SJCRH30 (cell line): ENCODE measurements at places on chromosomes 1 and 21. TPM values are rescaled to one million over a fixed set of nuclear protein-coding genes. Genes with fewer than 3 reads are reported as not detected.

TSPEAR gene
- not detected in 2 replicates for total RNA-seq

CD1D gene
- not detected in 2 replicates for total RNA-seq

PEA15 gene
- total RNA-seq = 92.7 and 97.9 TPM in 2 replicates

TIAM1 gene
- 6.0 and 9.5 TPM in 2 replicates for total RNA-seq

FCRL2 gene
- not detected in 2 replicates for total RNA-seq

DNA sequence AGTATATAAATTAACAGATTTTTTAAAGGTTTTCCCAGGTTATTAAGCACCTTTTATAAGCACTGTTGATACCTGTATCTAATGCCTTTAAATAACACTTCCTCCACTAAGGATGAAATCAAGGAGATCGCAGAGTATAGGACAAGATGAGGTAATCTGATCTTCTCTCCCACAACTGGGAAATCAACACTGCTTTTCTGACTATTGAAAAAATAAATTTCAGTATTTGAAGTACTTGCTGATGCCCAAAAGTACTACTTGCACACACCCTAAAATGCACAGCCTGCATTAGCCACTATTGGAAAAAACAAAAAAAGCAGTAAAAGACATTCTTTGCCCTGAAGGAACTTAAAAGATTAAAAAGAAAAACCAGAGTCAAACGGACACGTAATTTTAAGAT is 48.6 kb downstream of the PUM1 start:
- no peaks in the 10 kb centered on the region; the same call in 1 of the 2 replicates for H3K4me1 ChIP-seq
- no peak for DNase-seq
- H3K4me3 ChIP-seq = no peak overlapping the region
- no peak overlapping the region for H3K27ac ChIP-seq

DNA sequence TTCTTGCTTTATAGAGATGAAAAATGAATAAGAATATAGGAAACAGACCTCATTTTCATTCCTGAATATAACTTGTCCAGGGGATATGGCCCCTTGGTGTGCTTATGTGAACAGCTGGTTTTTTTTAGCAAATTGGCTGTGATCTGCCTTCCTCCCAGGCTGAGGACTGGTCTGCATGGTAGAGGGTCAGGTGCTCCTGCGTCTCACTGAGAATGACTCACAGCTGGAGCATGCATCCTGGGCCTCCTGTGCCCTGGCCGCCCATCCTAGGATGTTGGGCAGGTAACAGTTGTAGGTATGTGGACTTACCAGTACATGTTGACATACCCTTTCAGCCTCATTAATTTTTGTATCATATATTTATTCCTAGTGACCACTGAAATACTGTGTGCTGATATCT is 29.8 kb downstream of the AGT start:
- H3K27ac ChIP-seq = no peak overlapping the region
- H3K4me3 ChIP-seq = no peak overlapping the region
- H3K27me3 ChIP-seq = no peaks in the 10 kb centered on the region
- DNase-seq = no peak
- H3K4me1 ChIP-seq = peaks cover 23% of the 10 kb centered on the region
- peaks cover 68% of the 10 kb centered on the region for H3K36me3 ChIP-seq

- no peak for DNase-seq
- no peaks in the 10 kb centered on the region for H3K27me3 ChIP-seq
- peaks cover 9% of the 10 kb centered on the region; the same call in 1 of the 2 replicates for H3K36me3 ChIP-seq
- H3K4me1 ChIP-seq = peaks cover 40% of the 10 kb centered on the region
Observed at GRCh38 chr1:154575147-154575927, 7.8 kb downstream of the CHRNB2 start.

GRCh38 chr21:40531431-40532110 is 315.4 kb downstream of the DSCAM start:
- no peaks in the 10 kb centered on the region for H3K27me3 ChIP-seq
- no peak overlapping the region for H3K27ac ChIP-seq
- no peaks in the 10 kb centered on the region for H3K36me3 ChIP-seq
- DNase-seq = no peak

DNA sequence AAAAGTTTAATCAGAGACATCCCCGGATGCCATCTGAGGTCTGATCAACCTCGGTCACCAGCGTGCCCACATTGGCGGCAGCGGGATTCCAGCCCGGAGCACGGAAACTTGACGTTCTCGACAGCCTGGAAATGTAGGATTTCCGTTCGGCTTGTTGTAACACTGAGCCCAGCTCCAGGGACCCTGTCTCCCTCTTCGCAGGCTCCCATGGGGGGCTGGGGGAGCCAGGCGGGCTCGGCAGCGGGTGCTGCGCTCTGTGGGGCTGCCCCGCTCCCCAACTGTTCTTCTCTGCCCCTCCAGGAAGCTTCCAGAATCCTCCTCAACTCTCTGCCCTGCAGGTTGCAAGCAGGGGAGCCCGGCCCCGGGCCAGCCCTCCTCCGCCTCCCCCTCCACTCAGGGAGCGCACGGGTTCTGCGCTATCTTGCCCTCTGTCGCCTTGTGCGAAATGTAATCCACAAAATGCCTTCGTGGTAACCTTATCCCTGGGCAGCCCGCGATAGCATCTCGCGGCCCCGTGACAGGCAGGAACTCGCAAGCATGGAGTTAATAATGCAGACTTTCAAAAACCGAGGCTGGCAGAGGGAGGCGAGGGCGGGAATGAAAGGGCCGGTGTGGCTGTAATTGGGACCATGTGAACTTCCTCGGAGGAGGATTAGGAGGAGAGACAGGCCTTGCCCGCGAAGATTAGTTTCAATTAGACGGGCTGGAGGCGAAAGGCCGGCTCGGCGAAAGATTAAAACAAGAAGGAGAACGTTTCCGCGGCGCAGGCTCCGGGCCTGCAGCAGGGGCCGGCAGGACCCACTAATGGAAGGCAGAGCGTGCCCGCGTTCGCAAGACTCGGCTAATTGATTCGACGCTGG is 53.9 kb upstream of the TTC34 start:
- H3K4me1 ChIP-seq = no peaks in the 10 kb centered on the region
- no peak overlapping the region for H3K27ac ChIP-seq
- peaks cover 68% of the 10 kb centered on the region for H3K27me3 ChIP-seq
- no peak overlapping the region for H3K4me3 ChIP-seq
- H3K36me3 ChIP-seq = no peaks in the 10 kb centered on the region

- no peaks in the 10 kb centered on the region for H3K36me3 ChIP-seq
- no peaks in the 10 kb centered on the region for H3K4me1 ChIP-seq
- H3K27ac ChIP-seq = no peak overlapping the region
Observed at GRCh38 chr1:181430015-181430885, 53.1 kb upstream of the CACNA1E start.

GRCh38 chr21:32442566-32443318 is 30.2 kb downstream of the EVA1C start:
- H3K36me3 ChIP-seq = no peaks in the 10 kb centered on the region
- H3K4me3 ChIP-seq = no peak overlapping the region
- no peaks in the 10 kb centered on the region for H3K4me1 ChIP-seq
- DNase-seq = no peak

- no peaks in the 10 kb centered on the region for H3K36me3 ChIP-seq
- no peak overlapping the region for H3K27ac ChIP-seq
- no peak for DNase-seq
- no peak overlapping the region for H3K4me3 ChIP-seq
Observed at GRCh38 chr1:169250795-169251194, 116.8 kb downstream of the NME7 start.

- H3K4me3 ChIP-seq = no peak overlapping the region
- H3K27me3 ChIP-seq = no peaks in the 10 kb centered on the region
- no peak for DNase-seq
- peaks cover 55% of the 10 kb centered on the region for H3K36me3 ChIP-seq
- no peaks in the 10 kb centered on the region; the same call in 1 of the 2 replicates for H3K4me1 ChIP-seq
- H3K27ac ChIP-seq = no peak overlapping the region
Observed at GRCh38 chr21:37193676-37194075, 73.5 kb downstream of the VPS26C start.

GRCh38 chr1:151565502-151566189 is 25.5 kb downstream of the TUFT1 start:
- no peak for DNase-seq
- H3K36me3 ChIP-seq = no peaks in the 10 kb centered on the region; the same call in 1 of the 2 replicates
- H3K27ac ChIP-seq = no peak overlapping the region
- H3K4me3 ChIP-seq = no peak overlapping the region
- H3K4me1 ChIP-seq = no peaks in the 10 kb centered on the region

DNA sequence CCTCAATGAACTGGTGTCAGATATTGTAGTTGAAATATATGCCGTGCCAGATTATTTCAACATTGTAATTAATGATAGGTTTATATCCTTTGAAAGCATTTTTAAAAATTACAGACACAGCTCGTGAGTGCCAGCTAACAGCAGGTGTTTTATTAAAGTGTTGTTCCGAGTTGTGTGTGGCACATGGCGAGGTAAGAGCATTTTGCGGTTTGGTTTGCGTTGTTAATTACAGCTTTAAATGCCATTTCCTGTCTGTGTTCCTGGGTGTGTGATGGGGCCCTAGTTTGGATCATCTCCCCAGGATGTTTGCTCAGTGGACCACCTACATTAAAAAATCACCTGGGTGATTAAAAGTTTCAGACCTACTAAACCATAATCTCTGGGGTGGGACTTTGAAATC is 97.4 kb downstream of the PRDM2 start:
- no peak for DNase-seq
- no peaks in the 10 kb centered on the region for H3K27me3 ChIP-seq
- no peak overlapping the region for H3K27ac ChIP-seq
- H3K4me3 ChIP-seq = no peak overlapping the region
- H3K4me1 ChIP-seq = no peaks in the 10 kb centered on the region
- peaks cover 8% of the 10 kb centered on the region for H3K36me3 ChIP-seq

DNA sequence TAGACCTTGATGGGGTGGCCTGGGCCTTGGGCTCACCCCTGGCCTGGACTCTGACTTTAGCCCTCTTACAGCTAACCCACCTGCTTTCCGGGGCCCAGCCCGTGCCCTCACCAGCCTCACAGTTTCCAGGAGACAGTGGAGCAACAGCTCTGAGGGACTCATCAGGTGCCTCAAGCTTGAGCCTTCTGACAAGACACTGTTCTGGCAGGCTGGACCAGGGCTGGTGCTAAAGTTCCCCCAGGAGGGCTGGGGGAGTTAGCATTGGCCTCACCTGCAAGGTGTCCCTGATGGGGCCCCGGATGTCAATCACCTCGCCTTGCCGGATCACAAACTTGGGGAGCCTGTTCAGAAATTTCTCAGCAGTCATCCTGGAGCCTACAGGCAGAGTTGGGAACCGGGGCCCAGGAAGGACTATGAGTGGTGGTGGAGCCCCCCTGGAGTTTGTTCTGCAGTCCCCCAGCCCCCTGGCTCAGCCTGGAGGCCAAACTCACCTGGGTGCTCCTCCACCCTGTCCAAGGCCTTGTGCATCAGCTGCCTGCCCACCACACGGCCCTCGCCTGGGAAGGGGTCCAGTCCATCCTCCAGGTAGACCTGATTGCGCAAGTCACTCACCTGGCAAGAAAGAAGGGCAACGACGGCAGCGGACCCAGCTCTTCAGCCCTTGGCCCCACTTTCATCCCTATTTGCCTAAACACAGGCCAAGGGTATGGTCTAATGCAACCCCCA is 4.1 kb downstream of the SH3BGRL3 start:
- peaks cover 33% of the 10 kb centered on the region for H3K4me1 ChIP-seq
- H3K36me3 ChIP-seq = no peaks in the 10 kb centered on the region
- no peaks in the 10 kb centered on the region for H3K27me3 ChIP-seq
- DNase-seq = no peak
- H3K4me3 ChIP-seq = no peak overlapping the region

GRCh38 chr1:184476187-184476586 is 89.4 kb downstream of the C1orf21 start:
- H3K4me3 ChIP-seq = no peak overlapping the region
- no peaks in the 10 kb centered on the region for H3K27me3 ChIP-seq
- DNase-seq = no peak
- no peak overlapping the region for H3K27ac ChIP-seq
- H3K4me1 ChIP-seq = no peaks in the 10 kb centered on the region
- no peaks in the 10 kb centered on the region for H3K36me3 ChIP-seq

DNA sequence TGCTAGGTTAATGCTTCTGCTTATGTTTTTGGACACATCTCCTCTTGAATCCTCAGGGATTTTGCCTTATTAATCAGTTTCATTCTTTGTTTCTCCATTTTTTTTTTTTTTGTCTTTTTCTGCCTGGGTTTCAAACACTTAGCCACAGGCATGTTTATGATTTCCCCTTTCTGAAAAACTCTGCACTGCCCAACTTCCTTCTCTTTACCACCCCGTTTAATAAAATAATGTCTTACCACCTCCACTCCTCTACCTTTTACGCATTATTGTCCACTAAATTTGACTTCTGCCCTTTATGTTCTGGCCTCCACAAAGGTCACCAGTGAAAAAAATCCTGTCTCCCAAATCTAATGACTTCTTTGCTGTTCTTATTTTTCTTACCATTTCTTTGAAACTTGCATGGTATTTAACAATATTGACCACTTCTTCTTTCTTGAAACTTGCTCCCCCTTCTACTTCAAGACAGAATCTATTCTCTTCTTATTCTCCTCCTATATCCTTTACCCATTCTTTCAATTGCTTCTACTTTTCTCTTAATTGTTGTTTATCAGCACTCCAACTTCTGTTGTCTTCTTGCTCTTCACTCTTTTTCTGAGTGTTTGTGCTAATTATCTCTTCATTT is 150.3 kb downstream of the TNFSF18 start:
- no peaks in the 10 kb centered on the region for H3K36me3 ChIP-seq
- no peak overlapping the region for H3K27ac ChIP-seq
- H3K4me3 ChIP-seq = no peak overlapping the region
- H3K4me1 ChIP-seq = peaks cover 30% of the 10 kb centered on the region
- H3K27me3 ChIP-seq = no peaks in the 10 kb centered on the region

GRCh38 chr1:206445116-206445515 is 25.2 kb upstream of the IKBKE start:
- H3K4me3 ChIP-seq = no peak overlapping the region
- H3K4me1 ChIP-seq = peaks cover 42% of the 10 kb centered on the region
- H3K27me3 ChIP-seq = no peaks in the 10 kb centered on the region
- H3K36me3 ChIP-seq = peaks cover 49% of the 10 kb centered on the region

DNA sequence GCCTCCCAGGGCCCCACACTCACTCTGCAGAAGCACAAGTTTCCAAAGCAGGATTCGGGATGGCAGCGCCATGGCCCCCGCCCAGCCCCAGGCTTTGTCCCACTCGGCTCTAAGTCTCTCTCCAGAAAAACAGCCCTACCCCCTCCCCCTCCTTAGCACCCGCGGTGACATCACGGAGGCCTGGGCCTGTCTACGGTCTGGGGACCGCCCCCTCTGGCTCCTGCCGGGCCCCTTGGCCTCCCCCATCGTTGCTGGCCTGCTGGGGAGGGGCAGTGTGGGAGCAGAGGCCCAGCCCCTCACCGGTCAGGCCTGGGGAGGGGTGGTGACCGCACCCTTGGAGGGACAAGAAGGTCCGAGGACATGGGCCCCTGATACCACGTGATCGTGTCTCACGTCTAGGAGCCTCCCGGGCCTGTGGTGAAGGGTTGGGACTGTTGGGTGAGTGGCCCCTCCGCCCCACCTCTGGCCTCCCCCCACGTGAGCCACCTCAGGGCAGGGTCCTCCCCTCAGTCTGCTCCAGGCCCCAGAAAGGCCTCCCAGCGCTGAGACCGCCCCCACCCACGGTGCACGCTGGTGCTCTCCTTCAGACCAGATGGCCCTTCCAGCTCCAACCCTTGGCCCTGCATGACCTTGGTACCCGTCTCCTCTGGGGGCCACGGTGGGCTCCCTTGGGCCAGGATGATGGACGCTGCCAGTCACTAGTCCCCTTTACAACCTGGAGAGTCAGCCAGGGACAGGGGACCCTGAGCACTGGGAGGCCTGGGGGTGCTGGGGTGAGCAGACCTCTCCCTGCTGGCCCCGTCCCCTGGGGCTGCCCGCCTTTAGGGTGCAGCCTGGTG is at the start of gene MXRA8:
TSS of gene MXRA8 (minus strand) at position 123 of the 839 bp plus-strand sequence. CDS start at position 72, 51 bp downstream.
- peak; percentile 64 for DNase-seq
- H3K36me3 ChIP-seq = no peaks in the 10 kb centered on the region
- peak within 1 kb of the TSS; percentile 52 for H3K4me3 ChIP-seq
- H3K4me1 ChIP-seq = peaks cover 31% of the 10 kb centered on the region

GRCh38 chr1:182888736-182889531 is 49.8 kb downstream of the DHX9 start:
- peaks cover 53% of the 10 kb centered on the region for H3K36me3 ChIP-seq
- H3K27ac ChIP-seq = no peak overlapping the region
- no peaks in the 10 kb centered on the region for H3K27me3 ChIP-seq
- no peak for DNase-seq
- no peak overlapping the region for H3K4me3 ChIP-seq
